Activated T-cell treated with anti-CD3 and anti-CD28 coated beads, Interleukin-2, amount 50 U/mL, for 24 hours (primary cell): ENCODE measurements at places on chromosomes 1 and 21.

- DNase-seq, result no peak
These were observed 28.7 kb downstream of the ABCA4 start for GRCh38 chr1:94092210-94092613.

DNA sequence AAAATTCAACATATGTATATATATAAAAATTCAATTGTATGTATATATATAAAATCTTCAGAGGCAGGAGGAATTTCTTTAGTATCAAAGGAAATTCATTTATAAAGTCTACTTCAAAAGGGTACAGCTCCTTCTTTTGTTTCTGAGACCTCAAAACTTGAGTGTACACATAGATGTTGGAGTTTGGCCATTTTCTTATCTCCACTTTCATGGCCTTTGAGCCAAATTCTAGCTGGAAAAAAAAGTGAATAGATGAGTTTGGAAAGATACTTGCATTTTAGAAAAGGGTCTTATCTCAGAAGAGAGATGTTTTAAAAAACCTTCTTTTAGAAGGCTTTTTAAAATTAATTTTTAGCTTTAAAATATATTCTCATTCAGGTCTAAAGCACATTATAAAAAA lies 103.2 kb downstream of the ATF6 start:
- DNase-seq, result no peak

- no peak for DNase-seq
These were observed 1.2 kb upstream of the CHD5 start for GRCh38 chr1:6181347-6181770.

DNA sequence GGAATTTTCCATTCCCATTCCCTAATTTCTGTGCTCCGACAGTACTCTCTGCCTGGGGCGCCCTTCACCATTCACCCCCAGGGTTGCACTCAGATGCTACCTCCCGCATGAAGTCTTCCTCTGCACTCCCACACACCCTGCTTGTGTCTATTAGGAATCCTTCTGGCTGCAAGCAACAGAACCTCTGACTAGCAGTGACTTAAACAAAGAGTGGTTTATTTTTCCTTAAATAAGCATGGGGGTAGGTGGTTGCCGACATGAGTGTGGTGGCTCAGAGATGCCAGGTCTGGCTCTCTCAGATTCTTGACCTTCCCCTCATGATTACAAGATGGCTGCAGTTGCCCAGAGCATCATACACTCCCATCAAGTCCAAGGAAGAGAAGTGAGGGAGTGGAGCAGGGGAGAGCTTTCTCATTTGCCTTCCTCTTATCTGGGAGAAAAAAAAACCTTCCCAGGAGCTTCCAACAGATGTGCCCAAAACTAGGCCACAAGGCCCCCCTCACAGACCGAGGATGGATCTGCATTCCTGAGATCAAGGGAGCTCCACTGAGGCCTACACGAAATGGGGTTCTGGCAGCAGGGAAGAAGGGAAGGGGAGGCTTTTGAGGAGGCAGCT lies 49.6 kb upstream of the LBR start:
- DNase-seq, result no peak

DNA sequence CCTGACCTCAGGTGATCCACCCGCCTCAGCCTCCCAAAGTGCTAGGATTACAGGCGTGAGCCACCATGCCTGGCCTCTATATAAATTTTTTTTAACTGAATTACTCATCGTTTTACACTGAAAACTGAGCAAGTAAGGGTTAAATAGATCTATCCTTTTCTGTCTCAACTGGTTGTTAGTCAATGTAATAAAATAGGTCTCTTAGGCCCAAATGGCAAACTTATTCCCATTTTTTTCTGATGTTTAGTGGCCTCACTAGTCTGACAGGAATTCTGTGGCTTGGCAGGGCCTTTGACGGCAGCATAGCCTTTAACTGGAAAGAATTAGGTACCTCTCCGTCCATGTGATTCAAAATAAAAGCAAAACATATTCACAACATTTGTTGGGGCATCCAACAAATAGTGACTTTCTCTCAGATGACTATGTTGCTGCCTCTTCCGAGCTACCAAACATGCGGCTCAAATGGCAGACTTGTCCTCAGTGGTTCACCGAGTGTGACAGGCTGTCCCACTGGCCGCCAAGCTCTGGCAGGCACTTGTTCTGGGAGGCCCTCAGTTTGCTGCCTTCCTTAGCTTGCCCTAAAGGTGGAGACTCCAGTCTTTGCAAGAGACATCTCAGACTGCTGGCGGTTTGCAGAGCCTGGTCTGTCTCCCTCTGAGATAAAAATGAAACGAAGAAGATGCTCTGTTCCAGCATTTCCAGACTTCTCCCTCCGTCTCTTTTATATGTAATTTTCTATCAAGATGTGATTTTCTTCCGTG lies 17.4 kb downstream of the ATP1A4 start:
- no peak for DNase-seq

DNA sequence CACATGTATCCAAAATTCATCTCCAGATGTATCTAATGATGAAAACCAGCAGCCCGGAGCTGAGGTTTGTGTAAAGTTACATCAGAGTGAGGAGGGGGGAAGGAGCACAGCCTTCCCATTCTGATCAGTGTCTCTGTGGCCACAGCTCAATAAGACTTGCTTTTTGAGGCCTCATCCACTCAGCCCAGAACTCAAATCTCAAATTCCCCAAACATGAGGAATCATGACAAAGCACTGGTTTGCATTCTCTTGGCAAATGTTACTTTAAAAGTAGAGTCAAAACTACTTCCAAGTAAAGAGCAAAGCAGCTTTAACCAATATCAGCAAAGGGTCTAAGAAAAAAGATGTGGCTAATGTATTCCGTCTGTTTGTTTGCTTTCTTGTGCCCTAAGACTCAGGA lies 30.9 kb downstream of the CCN1 start:
- no peak for DNase-seq

- DNase-seq, result no peak
These were observed 110.7 kb upstream of the ZRANB2 start for GRCh38 chr1:71191520-71191919.

GRCh38 chr1:192524223-192524622 lies 51.4 kb upstream of the RGS1 start:
- no peak for DNase-seq

- DNase-seq, result no peak
These were observed 121.3 kb downstream of the MAST2 start for GRCh38 chr1:45924736-45925135.

DNA sequence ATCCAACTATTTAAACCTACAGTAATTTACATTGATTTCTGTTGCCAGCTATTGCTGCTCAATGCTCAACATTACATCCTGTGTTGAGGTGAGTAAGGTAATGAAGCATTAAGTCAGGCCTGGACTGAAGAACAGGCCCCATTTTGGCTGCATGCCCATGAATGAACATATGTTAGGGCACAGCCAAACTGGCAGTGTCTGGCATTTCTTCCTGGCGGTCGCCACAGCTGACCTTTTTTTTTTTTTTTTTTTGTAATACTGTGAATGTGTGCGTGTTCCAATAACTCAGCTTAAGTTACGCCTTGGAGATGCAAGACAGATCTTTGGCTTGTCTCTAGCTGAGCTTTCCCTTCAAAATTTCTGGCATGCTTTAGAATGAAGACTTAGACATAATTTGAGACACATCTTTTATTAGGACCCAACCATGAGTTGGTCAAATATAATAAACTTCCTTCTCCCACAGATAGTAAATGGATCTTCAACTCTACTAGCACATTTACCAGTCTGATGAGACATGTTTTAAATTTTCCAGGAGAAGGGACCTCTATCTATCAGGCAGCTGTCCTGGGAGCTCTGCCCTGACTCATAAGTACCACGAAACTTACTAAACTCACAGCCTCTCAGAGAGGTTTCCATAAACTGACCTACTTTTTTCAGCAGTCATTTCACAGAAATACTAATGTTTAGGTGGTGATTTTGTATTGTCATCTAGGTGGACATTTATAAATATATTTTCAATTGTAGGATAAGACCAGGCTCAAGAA lies 341.1 kb upstream of the RUNX1 start:
- no peak for DNase-seq

DNA sequence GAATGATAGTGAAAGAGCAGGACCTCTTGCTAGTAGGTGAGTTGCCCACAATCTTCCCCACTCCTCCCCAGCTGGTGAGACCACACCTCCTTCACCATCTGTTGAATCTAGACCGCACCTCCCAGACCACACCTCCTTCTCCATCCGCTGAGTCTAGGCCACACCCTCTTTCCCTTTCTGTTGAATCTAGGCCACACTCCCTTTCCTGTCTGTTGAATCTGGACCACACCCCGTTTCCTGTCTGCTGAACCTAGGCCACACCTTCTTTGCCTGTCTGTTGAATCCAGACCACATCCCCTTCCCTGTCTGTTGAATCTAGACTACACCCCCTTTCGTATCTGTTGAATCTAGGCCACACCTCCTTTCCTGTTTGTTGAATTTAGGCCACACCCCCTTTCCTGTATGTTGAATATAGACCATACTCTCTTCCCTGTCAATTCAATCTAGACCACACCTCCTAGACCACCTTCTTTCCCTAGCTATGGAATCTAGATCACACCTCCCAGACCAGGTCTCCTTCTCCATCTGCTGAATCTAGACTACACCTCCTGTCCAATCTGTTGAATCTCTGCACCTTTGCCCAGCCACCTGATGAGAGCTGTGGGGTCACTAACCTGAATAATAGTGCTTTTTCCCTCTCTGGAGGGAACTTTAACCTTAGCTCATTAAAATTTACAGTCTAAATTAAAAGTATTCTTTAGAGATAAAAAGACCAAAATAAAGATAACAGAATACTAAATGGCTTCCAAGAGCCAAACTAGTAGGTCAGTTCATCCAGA lies 116.3 kb downstream of the DAB1 start:
- peak; percentile 37 for DNase-seq

- no peak for DNase-seq
These were observed 453 bp upstream of the TTLL10 start for GRCh38 chr1:1173061-1173792.

GRCh38 chr21:45139473-45139872 lies 65.1 kb downstream of the ADARB1 start:
- DNase-seq, result peak; percentile 24
